Stimulated activated CD4-positive, alpha-beta T cell treated with anti-CD3 and anti-CD28 coated beads, Interleukin-12 subunit alpha, Interleukin-12 subunit beta, amount 100 ng/mL, for 48 hours (primary cell): ENCODE measurements at places on chromosomes 3 and 15.

- peak; percentile 25 for DNase-seq
These were observed at the start of the genes CCR5AS and CCRL2 for GRCh38 chr3:46406788-46407611. TSS of gene CCR5AS (minus strand) at chr3:46407066. TSS of gene CCRL2 (plus strand) at chr3:46407259. CDS start at chr3:46408080, 821 bp downstream.

- no peak for DNase-seq
These were observed 24.0 kb upstream of the SPTBN5 start for GRCh38 chr15:41917767-41918430.

GRCh38 chr15:35136321-35137189 lies 51.5 kb upstream of the NANOGP8 start:
- no peak for DNase-seq

- DNase-seq: no peak
These were observed 176.4 kb upstream of the MDFIC2 start for GRCh38 chr3:70488816-70489215.

DNA sequence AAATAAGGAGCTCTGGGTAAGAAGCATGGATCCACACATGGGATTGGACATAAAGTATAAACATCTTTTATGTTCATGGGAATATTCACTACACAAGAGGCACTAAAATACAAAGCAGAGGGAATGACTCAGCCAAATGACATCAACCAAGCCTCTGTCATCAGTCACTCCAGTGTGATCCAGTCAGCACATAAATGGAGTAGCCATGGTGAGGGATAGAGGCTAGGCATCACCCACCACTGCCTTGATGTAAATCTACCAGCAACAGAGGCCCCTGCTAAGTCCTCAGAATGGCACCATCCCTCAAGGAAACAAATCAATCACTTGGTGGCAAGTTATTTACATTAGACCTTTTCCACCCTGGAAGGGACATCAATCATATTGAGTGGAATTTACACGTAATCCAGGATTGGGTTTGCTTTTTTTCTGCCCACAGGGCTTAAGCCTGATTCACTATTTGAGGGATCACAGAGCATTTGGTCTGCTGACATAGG lies 27.2 kb downstream of the VEPH1 start:
- no peak for DNase-seq

- no peak for DNase-seq
These were observed 39.7 kb upstream of the TM4SF1 start for GRCh38 chr3:149417174-149417573.

DNA sequence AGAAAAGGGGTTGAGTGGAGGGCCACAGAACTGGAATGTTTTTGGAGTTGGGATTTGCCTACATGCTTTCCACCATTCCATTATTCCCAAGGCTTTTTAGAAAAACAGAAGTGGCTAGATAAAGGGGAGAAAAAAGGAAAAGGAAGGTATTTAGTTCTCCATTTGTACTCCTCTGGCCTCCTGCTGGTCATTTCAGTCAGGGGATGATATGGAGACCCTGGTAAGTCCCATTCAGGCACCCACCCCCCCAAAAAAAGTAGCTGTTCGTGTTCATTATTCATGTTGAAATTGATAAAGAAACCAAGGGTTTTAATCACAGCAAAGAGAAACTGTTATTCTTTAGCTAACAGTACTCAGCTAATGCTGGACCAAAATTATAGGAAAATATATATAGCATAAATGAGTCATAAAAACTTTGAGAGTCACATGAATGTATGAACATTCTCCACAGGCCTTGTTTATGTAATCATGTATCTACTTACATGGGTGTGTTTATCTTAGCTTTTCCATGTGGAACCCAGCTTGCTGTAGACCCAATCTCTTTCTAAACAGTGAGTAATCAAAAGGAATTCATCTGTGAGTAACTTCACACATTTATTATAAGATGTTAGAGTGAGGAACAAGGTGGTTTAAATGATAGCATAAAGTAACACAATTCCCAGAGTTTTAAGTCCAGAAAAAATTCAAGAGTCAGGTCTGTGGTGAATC lies 167.2 kb downstream of the KCNMB2 start:
- DNase-seq: no peak

DNA sequence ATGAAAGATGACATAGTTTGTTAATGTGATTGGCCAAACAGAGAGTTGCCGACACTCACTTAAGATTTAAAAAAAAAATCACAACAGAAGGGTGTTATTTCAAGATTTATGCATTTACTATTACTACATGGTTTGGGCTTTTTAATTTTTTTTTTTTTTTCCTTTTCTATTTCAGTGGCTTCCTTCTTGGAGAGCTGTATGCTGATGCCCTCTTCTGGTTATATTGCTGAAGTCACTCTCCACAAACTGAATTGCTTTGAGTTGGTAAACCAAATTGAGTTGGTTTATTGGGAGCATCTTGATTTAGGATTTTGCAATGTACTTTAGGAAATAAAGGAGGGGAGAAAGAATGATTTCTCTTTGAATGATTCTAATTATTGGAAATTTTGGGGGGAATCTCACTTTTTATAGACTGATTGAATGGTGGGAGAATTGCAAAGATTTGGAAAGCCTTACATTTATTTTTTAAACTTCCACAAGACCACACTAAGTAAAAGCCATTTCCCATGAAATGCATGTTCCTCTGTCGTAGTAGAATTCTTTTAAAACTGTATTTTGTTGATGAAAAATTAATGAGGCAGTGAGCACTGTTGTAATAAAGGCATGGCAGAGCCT lies 186.6 kb upstream of the FEZF2 start:
- no peak for DNase-seq

GRCh38 chr3:119595639-119596334 lies 1.9 kb upstream of the PLA1A start:
- no peak for DNase-seq

GRCh38 chr15:62857411-62857853 lies 185.1 kb upstream of the TPM1 start:
- peak; percentile 5 for DNase-seq

DNA sequence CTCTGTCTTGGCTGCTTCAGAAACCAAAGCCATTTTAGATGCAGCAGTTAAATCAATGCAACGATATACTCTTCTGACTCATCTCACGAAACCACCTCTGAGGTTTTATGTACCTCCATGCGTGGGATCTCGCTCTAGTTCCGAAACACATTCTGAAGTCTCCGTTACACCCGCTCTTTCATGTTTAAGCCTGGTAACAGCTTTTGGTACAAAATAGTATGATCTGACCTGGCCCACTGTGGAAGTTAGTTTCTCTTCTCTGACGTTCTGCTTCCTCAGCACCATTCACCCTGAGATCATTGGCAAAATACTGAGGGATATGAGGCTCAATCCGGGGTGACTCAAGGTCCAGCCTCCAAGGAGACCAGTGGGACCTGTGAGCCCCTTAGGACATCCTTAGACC lies 121.9 kb downstream of the TMEM266 start:
- peak; percentile 32 for DNase-seq
